ENCODE measurements at places on chromosomes 11 and 22.
A peak's percentile ranks its signal among the peaks of the same experiment; 100 is the strongest.

DNA sequence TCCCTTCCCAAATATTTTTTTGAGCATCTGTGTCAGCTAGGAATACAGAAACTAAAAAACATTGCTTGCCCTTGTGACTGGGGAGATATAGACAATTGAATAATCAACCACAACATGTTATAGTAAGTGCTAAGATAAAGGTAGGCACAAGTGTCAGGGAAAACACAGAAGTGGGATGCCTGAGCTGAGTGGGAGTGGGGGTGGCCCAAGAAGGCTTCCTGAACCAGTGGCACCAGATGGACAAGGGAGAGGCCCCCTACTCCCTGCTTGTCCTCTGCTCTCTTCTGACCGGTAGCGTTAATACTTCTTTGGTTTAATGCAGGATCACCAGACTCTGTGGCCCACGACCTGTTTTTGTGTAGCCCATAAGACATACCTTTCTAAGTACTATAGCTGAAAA lies 48.8 kb downstream of the PACS1 start:
- DNase-seq = no peak

GRCh38 chr11:73530109-73530508 lies 67.8 kb downstream of the FAM168A start:
- no peak for DNase-seq

DNA sequence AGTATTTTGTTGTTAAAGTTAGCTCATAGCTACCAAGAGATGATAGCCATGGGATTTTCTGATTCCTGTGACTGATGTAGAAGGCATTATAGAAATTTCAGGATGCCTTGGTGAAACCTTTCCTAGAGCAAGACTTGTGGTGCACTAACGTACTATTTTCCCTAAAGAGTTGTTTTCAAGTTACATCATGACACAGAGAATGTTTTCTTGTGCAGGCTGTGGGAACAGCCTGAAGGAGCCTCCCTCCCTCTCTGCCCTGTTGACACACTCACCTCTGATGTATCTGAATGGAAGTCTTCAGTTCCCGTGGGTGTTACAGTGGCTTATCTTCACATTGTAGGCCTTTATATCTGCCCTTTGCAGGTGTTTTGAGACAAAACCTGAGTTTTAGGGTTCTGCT lies 121.6 kb downstream of the LDLRAD3 start:
- DNase-seq = no peak

DNA sequence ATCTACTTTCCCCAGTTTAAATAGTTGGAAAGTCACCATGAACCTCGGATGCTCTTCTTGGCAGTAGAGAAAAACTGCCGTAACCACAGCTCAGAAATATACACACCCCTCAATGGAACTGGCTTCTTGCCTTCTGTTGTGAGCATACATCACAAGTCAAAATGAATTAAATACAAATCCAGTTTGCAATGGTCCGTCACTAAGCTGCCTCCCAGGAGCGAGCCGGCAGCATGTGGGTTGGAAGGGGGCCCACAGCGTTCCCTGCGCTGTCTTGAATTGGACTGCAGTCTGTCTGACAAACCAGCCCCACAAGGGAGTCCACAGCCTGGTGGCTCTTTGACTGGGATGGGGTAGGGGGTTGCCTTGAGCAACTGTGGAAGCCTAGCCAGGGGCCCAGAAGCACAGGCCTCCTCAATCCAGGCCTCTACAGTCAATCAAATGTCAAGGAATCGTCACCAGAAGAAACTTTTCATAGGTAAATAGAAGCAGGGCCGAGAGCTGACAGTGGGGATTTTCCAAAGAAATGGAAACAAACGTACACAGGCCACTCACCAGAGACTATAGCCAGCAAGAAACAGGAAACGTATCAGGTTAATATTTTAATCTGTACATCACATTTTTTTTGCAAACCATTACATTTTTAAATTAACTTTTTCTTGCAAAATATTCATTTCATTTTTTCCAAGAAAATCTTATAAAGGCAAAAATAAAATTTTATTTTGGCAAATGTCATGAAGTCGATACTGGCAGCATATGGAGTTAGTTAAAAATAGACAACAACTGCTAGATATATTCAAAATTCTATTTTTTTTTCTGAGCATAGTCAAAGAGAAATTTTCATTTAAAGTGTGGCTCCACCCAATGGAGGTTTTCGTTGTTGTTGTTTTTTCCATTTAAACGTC lies 38.5 kb downstream of the C11orf58 start:
- no peak for DNase-seq

DNA sequence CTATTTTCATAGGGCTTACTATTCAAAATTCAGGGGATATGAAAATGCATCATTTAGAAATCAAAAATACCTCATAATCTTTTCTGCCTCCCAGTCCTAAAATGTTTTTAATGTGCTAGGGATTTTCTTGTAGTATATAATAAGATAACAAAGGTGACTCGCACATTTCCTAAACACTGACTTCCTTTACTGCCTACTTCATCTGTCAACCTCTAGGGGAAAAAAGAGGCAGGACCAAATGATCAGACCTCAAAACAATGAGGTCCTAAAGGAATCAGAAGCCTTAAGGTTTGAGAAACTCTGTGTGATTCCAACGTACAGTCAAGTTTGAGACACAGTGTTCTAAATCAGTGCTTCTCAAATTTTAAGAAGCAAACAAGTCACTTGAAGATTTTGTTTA lies 56.1 kb upstream of the POU2AF2 start:
- DNase-seq = no peak

- no peak for DNase-seq
These were observed 12.0 kb upstream of the MMP13 start for GRCh38 chr11:102967497-102967896.

GRCh38 chr11:64869571-64870175 lies 8.7 kb downstream of the EHD1 start:
- no peak for DNase-seq

GRCh38 chr22:47568700-47569099 lies 806.2 kb downstream of the TBC1D22A start:
- no peak for DNase-seq

- no peak for DNase-seq
These were observed 48.4 kb upstream of the SYT7 start for GRCh38 chr11:61629082-61629833.

DNA sequence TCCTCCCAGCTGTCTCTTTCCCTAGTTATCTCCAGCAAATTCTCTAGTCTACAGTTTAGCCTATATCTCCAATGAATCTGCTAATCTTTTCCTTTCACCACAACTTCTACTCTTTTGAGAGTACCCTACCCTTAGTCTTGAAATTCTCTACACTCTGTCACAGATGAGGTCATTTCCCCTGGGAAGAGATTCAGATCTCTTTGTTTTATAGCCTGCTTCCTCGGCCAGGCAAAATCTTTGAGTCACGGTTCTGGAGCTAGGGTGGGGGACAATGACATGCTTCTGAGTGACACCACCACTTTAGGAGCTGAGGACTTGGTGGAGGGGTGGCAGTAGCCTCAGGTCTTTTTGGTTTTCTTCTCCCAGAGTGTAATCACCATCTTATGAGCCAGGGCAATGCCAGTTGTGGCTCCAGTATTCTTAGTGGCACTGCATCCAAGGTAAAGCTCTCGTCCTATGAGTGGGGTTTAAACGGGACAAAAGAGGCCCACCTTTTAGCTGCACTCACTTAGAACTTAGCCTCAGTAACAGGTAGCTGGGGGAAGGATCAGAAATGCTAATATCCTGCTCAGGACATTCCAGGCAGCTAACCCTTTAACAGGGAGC lies 98.5 kb upstream of the RRM1 start:
- no peak for DNase-seq

- DNase-seq = no peak
These were observed 133.9 kb downstream of the WNT7B start for GRCh38 chr22:45843031-45843430.

GRCh38 chr11:12248330-12248729 lies 129.0 kb upstream of the PARVA start:
- peak; percentile 83 for DNase-seq

All from NCI-H1048 (cell line).